ENCODE measurements at places on chromosomes 3 and 15.
A peak's percentile ranks its signal among the peaks of the same experiment; 100 is the strongest.

GRCh38 chr3:99607151-99607550 is 31.2 kb upstream of the COL8A1 start:
- no peak for DNase-seq

DNA sequence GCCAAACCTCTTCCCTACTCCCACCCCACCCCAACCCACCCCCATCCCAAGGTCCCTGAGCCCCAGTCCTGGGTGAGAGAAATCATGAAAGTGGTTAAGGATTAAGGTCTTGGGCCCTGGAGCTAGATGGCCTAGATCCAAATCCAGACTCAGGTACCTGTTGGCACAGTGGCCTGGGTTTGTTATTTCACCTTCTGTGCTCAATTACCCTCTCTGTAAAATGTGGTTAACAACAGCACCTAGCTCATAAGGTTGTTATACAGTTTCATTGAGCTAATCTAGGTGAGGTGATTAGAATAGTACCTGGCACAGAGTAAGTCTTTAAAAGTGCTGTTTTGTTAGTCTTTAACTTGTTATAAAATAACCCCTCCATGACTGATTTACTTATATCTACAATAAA is 6.4 kb upstream of the SNUPN start:
- no peak for DNase-seq

- peak; percentile 57 for DNase-seq
Observed at GRCh38 chr15:24856397-24857390, 98.1 kb upstream of the SNRPN start.

- no peak for DNase-seq
Observed at GRCh38 chr3:155147588-155147987, 67.5 kb downstream of the MME start.

- no peak for DNase-seq
Observed at GRCh38 chr3:158802409-158803268, 785 bp downstream of the MFSD1 start.

GRCh38 chr3:126880901-126881300 is 102.0 kb upstream of the PLXNA1 start:
- DNase-seq = no peak

DNA sequence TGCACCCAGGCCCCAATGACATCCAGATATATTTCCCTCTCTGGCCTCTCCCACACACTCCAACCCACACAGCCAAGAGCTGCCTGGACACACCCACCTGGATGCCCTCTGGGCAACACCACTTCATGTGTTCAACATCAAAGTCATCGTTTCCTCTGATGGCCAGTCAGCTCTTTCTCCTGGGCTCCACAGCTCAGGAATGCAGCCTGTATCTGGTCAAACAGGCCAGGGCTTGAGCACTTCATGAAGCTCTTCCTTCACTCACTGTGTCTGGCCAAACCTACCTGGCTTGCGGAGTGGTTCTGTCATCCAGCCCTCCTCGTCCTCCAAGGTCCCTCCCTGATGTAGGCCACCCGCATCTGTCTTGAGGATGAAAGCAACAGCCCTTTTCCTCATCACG is 35.8 kb upstream of the SLC6A11 start:
- no peak for DNase-seq

GRCh38 chr3:183015185-183015584 is 34.8 kb upstream of the DCUN1D1 start:
- DNase-seq = no peak

- no peak for DNase-seq
Observed at GRCh38 chr15:97177151-97177577, 783.3 kb upstream of the ARRDC4 start.

DNA sequence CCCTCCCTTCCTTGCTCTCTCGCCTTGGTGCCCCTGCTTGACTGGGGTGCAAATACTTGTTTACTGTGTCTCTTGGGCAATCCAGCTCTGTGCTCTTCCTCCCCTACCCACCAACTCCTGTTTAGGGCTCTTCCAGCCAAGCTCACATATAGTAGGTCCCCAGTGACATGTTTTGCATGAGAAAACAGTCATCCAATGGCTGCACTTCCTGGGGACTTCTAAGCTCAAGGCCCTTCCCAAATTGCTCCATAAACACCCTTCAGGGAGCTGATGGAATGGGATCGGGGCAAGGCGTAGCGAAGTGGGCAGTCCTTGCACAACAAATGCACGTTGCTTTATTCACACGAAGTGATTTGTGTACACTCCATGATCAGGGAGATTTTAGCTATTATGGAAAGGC is 9.4 kb upstream of the COPG1 start:
- DNase-seq = no peak

DNA sequence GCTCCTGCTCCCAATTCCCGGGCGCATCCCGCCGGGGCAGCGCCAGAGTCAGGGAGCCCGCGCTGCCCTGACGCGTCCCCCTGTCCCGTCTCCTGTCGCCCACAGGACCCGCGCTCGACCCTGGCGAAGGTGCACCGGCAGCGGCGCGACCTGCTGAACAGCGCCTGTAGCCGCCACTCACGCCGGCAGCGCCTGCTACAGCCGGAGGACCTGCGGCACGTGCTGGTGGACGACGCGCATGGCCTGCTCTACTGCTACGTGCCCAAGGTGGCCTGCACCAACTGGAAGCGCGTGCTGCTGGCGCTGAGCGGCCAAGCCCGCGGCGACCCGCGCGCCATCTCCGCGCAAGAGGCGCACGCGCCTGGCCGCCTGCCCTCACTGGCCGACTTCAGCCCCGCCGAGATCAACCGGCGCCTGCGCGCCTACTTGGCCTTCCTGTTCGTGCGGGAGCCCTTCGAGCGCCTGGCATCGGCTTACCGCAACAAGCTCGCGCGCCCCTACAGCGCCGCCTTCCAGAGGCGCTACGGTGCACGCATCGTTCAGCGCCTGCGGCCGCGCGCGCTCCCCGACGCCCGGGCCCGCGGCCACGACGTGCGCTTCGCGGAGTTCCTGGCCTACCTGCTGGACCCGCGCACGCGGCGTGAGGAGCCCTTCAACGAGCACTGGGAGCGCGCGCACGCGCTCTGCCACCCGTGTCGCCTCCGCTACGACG is 16.9 kb downstream of the C3orf22 start:
- peak; percentile 38 for DNase-seq

GRCh38 chr3:130816561-130817445 is 70.2 kb upstream of the PIK3R4 start:
- DNase-seq = no peak

- DNase-seq = no peak
Observed at GRCh38 chr3:15460891-15461531, 33.6 kb downstream of the EAF1 start.

- no peak for DNase-seq
Observed at GRCh38 chr3:12356175-12356574, 67.3 kb downstream of the PPARG start.

DNA sequence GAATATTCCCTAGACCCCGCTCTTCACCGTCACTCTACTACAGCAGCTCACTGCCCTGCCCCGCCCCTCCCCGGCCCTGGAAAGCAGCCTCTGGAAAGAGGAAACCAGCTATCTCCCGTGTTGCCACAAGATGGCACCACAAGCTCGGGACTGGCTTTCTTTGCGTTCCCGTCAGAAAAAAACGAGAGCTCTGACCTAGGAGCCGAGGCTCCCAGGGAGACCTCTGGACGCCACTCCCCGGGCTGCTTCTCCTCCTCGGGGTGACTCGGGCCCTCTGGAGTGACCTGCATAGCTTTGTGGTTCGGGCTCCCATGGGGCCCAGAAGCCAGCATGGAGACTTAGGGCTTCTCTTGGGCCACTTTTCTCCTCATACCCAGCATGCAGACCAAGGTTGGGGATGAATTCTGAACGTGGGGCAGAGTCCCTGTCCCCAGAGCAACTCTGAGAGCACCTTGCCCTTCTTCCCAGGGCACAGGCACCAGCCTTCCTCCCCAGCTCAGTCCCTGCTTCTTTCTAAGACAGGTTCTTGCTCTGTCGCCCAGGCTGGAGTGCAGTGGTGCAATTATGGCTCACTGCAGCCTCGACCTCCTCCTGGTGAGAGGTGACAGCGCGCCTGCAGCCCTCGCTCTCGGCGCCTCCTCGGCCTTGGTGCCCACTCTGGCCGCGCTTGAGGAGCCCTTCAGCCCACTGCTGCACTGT is 19.0 kb downstream of the STOML1 start:
- peak; percentile 90 for DNase-seq

DNA sequence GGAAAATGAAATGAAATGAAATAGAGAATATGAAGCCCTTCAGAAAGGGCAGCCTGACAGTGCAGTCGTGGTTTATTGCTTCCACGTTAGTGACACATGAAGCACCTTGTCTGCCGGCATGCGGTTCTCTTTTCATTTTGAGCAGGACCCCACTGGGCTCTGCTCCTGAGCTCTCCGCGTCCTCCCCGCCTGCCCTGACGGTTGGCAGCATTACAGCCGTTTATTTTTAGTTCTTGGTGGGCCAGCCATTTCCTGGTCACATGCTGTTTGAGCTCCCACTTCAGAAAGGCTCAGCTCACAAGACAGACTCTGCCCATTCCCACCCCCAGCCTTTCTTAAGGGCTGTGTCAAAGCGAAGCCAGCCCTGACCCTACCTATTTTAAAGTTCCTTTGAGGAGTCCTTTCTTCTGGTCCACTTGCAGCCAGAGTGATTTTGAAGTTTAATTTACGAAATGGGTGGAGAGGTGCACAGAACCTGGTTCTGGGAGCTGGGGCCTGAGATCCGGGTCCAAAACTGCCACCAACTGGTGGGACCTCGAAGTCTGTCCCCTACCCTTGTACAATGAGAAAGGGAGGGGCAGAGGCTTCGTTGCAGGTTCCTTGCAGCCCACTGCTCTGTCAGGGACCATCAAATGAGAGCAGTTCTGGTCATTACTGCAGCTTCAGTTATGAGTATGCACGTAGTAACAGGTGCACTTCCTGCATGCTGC is 60.1 kb downstream of the MGLL start:
- no peak for DNase-seq

- no peak for DNase-seq
Observed at GRCh38 chr3:148605521-148605920, 92.2 kb upstream of the AGTR1 start.

- DNase-seq = no peak
Observed at GRCh38 chr3:125638799-125639198, 43.5 kb upstream of the OSBPL11 start.

DNA sequence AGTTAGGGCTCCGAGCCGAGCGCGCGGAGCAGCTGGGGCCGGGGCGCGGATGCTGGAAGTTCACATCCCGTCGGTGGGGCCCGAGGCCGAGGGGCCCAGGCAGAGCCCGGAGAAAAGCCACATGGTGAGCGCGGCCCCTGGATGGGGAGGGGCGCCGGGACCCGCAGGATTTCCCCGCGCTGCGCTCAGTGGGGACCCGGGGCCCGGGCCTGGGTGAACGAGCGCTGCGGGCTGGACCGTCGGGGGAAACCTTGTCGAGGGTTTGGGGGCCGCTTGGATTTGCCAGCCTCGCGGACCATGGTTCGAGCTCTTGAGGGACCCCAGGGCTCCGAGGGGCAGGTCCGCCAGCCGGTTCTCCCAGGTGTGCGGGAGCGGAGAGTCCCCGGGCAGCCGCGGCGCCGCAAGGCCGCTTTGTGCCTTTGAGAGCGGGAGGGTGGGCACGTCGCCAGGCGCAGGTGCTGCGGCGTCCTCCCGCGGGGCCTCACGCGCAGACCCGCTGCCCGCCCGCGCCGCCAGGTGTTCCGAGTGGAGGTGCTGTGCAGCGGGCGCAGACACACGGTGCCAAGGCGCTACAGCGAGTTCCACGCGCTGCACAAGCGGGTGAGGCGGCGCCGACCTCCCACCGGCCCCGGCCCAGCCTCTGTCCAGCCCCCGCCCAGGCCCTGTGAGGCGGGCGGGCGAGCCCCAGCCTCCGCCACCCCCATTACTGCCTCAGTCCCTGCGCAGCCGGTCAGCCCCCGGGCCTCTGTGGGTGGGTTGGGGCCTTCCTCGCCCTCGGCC is at the start of gene SNX22:
SNX22 (plus strand) TSS at position 5 of the 780 bp plus-strand sequence; CDS start at position 50, 45 bp downstream.
- peak; percentile 48 for DNase-seq

GRCh38 chr3:42819351-42819965 is 10.2 kb downstream of the ACKR2 start:
- no peak for DNase-seq

DNA sequence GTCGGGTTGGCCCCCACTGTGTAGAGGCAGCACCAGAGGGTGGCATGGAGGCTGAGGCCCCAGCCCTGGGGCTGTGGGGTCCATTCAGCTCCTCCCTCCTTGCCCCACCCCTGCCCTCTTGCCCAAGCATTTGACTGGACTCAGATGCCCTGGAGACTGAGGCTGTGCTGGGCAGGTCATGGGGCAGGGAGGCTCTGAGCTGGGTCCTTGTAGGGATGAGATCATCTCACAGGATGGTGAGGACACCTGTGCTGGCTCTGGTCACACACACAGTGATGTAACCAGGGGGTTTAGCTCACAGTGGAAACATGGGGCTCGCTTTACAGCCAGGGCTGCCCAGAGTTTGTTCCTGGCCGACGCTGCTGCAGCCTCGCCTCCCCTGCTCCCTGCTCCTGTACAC is 17.8 kb downstream of the ALPK3 start:
- no peak for DNase-seq

- no peak for DNase-seq
Observed at GRCh38 chr15:31089368-31090047, 12.0 kb downstream of the TRPM1 start.

GRCh38 chr3:101954936-101955335 is 105.6 kb downstream of the NFKBIZ start:
- DNase-seq = no peak

GRCh38 chr3:194556086-194557056 is 69.6 kb upstream of the ATP13A3 start:
- DNase-seq = no peak

DNA sequence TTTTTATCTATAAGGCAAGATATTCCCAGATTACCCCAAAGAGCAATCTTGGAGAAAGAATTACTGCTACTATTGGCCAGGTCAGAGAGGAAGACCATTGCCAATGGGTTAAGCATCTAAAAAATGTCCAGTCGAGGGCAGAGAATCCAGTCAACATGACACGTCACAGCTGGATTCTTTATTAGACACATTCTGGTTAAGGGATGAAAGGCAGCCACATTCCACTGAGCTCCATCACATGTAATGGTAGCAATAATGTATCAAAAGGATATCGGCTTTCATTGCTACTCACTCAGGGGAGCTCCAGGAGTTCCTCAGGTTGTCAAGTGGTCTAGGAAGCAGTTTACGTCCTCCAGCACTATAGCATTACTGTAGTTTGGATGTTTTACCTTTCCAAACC is 421.1 kb downstream of the PLOD2 start:
- DNase-seq = no peak

DNA sequence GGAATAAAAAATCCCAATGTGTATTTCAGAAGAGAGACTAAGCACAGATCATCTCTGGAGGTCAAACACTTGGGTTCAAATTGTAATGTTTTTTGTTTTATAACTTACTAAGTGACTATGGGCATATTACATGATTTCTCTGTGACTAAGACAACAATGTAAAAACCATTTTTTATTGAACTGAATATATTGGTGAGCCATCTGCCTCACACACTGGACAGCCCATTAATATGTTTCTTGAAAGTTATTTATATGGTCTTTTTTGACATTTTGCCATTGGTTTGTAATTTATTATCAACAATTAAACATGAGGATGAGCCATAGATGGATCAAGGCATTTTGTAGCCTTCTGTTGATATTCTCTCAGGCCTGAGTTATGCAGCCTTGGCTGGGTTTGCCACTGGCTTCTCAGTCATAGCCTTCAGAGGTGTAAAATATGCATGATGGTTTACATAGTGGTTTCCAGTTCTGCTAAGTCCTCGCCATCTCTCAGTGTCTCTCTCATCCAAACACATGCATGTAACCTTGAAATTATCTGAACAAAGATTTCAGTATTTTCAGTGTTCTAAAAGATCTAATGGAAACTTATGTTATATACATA is 997.2 kb downstream of the DIPK2A start:
- no peak for DNase-seq
